ENCODE measurements at places on chromosomes 11 and 22. TPM values are rescaled to one million over a fixed set of nuclear protein-coding genes. Genes with fewer than 3 reads are reported as not detected.
A peak's percentile ranks its signal among the peaks of the same experiment; 100 is the strongest.

CCDC86 gene
- total RNA-seq, result 75.1 TPM

OR52H1 gene
- not detected for total RNA-seq

DNA sequence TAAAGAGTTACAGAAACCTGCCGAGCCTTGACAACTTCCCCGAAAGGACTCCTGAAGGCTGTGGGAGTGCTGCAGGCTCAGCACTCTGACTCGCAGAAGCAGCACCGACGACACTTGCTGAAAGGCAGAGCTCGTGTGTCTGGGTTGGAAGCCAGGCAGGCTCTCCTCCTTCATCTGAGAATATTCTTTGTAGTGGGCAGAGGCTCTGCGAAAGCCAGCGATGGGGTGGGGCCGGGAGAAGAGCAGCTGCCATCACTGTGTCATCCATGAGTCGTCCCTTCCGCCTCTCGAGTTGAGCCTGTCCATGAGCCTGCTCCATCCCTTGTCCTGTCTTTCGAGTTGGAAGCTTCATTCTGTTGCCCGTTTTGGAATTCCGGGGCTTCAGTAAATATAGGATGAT, 11.9 kb downstream of the GLB1L2 start:
- no peaks in the 10 kb centered on the region for H3K4me1 ChIP-seq
- no peak for DNase-seq
- no peaks in the 10 kb centered on the region for H3K36me3 ChIP-seq
- no peak overlapping the region for H3K27ac ChIP-seq

SLCO2B1 gene
- total RNA-seq, result not detected

OR6A2 gene
- 0.25 TPM for total RNA-seq

DNA sequence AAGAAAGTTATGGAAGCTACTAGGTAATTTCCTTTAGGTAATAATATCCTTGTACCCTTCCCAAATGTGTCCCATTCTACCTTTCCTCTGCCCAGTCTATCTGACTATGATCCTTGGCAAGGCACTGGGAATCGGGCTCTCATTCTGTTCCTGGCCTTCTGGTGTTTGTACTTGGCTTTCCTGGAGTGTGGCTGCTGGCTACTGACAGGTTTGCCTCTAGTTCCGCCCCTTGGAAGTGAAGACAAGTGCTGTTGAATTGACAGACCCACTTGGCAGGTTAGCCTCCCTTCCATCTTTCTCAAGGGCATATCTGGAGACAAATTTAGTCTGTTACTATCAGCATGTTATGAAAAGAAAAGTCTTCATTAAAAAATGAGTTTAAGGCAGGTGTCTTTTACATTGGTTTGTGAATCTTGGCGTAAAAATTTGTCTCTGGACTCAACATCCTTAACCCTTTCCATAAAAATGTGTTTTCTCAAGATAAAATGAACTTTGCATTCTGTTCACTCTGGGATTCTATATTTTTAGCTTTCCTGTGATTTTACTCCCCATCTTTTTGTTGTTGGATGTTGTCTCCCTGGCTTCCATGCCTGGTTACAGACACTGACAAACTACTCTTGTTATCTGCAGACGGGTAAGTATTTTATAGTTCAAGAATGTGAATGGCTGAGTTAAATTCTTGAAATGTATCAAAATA, 287.4 kb upstream of the PDGFD start:
- H3K4me1 ChIP-seq, result no peaks in the 10 kb centered on the region
- H3K36me3 ChIP-seq, result no peaks in the 10 kb centered on the region
- no peak overlapping the region for H3K4me3 ChIP-seq

OR8B2 gene
- not detected for total RNA-seq

- DNase-seq, result no peak
- peaks cover under 1% of the 10 kb centered on the region for H3K36me3 ChIP-seq
- no peak overlapping the region for H3K27ac ChIP-seq
- no peak overlapping the region for H3K4me3 ChIP-seq
These were observed 35.2 kb downstream of the TRMU start for GRCh38 chr22:46370584-46371291.

- H3K27me3 ChIP-seq, result no peaks in the 10 kb centered on the region
- no peak overlapping the region for H3K27ac ChIP-seq
- peaks cover 29% of the 10 kb centered on the region for H3K36me3 ChIP-seq
- DNase-seq, result no peak
- no peak overlapping the region for H3K4me3 ChIP-seq
These were observed 2.8 kb downstream of the ZNHIT2 start for GRCh38 chr11:65114538-65115171.

DNA sequence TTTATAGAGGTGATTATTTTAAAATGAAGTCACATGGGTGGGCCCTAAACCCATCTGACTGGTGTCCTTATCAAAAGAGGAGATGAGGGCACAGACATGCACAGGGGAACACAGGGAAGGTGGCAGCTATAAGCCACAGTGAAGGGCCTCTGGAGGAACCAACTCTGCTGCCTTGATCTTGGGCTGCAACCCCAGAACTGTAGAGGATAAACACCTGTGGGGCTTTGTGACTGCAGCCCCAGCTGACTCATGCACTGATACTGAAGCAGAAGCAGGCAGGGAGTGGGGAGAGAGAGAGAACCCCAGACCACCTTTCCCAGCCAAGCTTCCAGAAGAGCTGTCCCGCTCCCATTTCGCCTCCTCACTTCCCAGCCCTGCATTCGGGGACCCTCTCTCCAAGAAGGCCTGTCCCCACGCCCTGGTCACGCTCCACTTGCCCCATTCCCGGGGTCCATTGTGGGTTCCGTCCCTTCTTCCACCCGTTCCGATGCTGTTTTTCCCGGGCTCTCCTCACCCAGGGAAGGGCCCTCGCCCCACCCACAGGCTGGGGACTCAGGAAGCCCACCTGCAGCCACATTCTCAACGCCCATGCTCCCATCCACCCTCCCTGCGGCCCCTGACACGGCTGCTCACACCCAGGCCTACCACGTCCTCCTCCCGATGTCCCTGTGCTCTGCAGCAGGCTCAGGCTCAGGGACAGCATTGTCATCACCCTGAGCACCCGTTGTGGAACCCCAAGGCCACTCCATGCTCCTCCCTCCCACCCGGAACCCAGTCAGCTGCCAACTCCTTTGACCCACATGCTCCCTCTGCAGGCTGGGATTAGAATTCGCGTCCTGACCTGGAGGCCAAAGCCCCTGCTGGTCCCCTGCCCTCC, 90.8 kb upstream of the SHANK2 start:
- DNase-seq, result peak; percentile 41
- no peaks in the 10 kb centered on the region for H3K4me1 ChIP-seq
- H3K27ac ChIP-seq, result no peak overlapping the region
- no peak overlapping the region for H3K4me3 ChIP-seq
- H3K27me3 ChIP-seq, result peaks cover 9% of the 10 kb centered on the region

DNA sequence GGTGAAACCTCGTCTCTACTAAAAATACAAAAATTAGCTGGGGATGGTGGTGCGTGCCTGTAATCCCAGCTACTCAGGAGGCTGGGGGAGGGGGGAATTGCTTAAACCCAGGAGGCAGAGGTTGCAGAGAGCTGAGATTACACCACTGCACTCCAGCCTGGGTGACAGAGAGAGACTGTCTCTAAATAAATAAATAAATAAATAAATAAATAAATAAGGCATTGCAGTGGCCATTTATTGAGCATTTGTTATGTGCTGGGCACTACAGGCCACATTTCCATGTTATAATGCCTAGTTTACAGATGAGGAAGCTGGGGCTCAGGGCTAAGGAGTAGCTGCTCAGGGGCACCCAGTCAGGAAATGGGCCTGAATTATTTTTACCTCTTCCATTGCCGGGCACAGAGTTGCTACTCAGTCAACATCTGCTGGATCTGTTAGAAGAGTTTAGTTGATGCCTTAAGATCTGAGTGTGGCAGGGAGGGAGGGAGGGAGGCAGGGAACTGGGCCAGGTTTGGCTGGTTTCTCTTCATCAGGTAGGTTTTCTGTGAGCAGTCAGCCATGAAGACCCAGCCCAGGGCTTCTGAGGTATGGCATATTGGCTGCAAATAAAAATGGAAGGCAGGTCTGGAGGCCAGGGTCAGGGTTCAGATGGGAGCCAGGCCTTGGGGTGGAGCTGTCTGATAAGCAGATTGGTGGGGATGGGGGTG, 5.6 kb downstream of the PVALB start:
- no peak for DNase-seq
- H3K4me3 ChIP-seq, result no peak overlapping the region
- no peaks in the 10 kb centered on the region for H3K36me3 ChIP-seq

GRCh38 chr11:27651711-27652110, 48.5 kb downstream of the BDNF start:
- no peaks in the 10 kb centered on the region for H3K27me3 ChIP-seq
- H3K27ac ChIP-seq, result no peak overlapping the region
- no peak overlapping the region for H3K4me3 ChIP-seq
- H3K36me3 ChIP-seq, result no peaks in the 10 kb centered on the region
- no peaks in the 10 kb centered on the region for H3K4me1 ChIP-seq
- no peak for DNase-seq

DEFB131B gene
- not detected for total RNA-seq

DNA sequence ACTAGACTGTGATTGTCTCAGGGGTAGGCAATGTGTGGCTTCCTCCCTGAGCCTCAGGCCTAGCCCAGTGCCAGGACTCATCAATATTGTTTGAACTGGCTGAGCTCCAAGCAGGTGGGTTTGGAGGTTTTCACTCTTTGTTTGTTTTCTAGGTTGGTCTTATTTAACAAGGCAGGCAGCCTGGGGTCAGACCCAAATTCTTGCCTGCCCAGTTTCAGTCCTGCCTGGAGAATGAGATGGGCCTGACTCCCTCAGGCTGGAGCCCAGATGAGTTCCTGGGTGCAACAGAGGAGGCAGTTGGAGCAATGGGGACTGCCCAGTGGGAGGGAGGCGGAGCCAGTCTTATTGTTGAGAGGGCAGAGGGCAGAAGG, 28.3 kb upstream of the TP53I11 start:
- no peak overlapping the region for H3K27ac ChIP-seq
- H3K4me1 ChIP-seq, result peaks cover 10% of the 10 kb centered on the region
- H3K4me3 ChIP-seq, result no peak overlapping the region
- no peaks in the 10 kb centered on the region for H3K36me3 ChIP-seq

THYN1 gene
- 89.5 TPM for total RNA-seq

GRCh38 chr22:30490399-30490798, 15.1 kb downstream of the SEC14L4 start:
- no peak for DNase-seq
- no peak overlapping the region for H3K27ac ChIP-seq
- no peaks in the 10 kb centered on the region for H3K36me3 ChIP-seq
- no peaks in the 10 kb centered on the region for H3K4me1 ChIP-seq
- H3K27me3 ChIP-seq, result peaks cover 4% of the 10 kb centered on the region

DNA sequence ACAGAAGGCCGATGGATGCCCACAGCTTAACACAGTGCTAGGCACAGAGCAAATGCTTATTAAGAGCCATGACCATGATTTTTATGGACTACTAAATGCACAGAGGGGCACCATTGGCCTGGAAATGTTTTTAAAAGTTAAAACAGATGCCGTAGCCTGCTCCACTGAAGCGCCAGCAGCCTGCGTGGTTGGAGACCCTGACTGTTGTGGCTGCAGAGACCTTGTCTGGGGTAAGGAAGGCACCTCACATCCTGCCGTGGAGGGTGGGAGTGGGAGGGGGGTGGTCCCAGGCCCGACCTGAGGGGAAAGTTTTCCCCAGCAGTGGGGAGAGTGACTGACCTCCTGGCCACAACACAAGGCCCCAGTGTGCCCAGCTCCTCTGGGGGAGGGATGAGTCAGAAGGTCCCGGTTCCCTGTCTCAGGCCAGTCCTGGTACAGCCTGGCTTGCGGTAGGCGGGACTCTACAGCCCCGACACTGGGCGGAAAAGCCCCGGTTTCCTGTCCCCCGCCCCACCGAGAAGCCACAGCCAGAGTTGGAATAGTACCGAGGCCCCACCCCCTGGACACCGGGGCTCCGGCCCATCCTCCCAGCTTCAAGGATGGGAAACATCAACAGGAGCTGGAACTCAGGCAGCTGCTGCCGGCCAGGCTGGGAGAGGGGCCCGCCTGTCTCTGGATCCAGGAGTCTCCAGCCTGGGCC, 7.0 kb downstream of the CHST1 start:
- H3K4me3 ChIP-seq, result no peak overlapping the region
- H3K36me3 ChIP-seq, result no peaks in the 10 kb centered on the region
- H3K4me1 ChIP-seq, result peaks cover 8% of the 10 kb centered on the region
- H3K27me3 ChIP-seq, result peaks cover 32% of the 10 kb centered on the region

- no peak overlapping the region for H3K4me3 ChIP-seq
- H3K36me3 ChIP-seq, result no peaks in the 10 kb centered on the region
- peaks cover 29% of the 10 kb centered on the region for H3K4me1 ChIP-seq
These were observed 45.3 kb downstream of the RTL6 start for GRCh38 chr22:44452531-44453420.

DNA sequence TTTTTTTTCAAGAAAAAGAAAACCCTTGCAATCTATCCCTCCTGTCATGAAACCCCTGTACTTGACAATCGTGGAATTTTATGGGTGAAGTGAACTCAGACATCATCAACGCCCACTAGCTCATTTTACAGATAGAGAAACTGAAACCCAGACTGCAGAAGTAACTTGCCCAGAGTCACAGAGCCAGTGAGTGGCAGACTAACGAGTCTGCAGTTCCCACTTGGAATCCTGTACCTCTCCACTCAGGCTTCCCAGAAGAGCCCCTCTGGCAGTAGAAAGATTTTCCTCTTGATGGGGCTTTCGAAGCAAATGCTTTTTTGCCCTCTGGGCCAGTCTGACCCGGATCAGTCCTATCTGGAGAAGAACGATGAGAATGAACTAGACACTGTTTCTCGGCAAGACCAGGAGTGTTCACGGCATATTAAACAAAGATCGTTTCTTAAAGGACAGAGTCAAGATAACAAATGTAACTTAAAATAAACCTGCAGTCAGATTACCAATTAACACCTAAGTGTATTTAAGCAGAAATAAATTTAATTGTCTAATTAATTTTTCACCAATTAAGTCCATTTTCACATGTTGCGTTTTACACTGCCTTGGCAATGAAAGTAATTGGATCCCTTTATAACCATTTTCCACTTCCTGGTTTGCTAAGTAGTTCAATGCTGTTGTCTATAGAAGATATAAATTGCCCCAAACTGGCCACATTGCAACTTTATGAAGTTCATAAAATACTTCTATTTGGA, 61.3 kb upstream of the CREB3L1 start:
- no peaks in the 10 kb centered on the region for H3K4me1 ChIP-seq
- peaks cover 7% of the 10 kb centered on the region for H3K27me3 ChIP-seq

- H3K27ac ChIP-seq, result no peak overlapping the region
- H3K27me3 ChIP-seq, result peaks cover 17% of the 10 kb centered on the region
- no peaks in the 10 kb centered on the region for H3K36me3 ChIP-seq
- no peaks in the 10 kb centered on the region for H3K4me1 ChIP-seq
- DNase-seq, result no peak
These were observed 350.0 kb upstream of the NCAM1 start for GRCh38 chr11:112610996-112611750.

GRCh38 chr11:32059686-32060462, 31.0 kb upstream of the RCN1 start:
- no peak overlapping the region for H3K27ac ChIP-seq
- peaks cover 29% of the 10 kb centered on the region for H3K27me3 ChIP-seq
- no peak overlapping the region for H3K4me3 ChIP-seq

GRCh38 chr11:116773203-116774097, 663 bp upstream of the BUD13 start:
- H3K4me3 ChIP-seq, result peak overlapping the region; percentile 95
- peak overlapping the region; percentile 98 for H3K27ac ChIP-seq
- peaks cover 64% of the 10 kb centered on the region for H3K4me1 ChIP-seq
- DNase-seq, result no peak
- no peaks in the 10 kb centered on the region for H3K27me3 ChIP-seq

SPTBN2 gene
- total RNA-seq, result 1.3 TPM

- no peak overlapping the region for H3K4me3 ChIP-seq
- DNase-seq, result no peak
- peaks cover 6% of the 10 kb centered on the region for H3K27me3 ChIP-seq
These were observed 299.6 kb downstream of the KIRREL3 start for GRCh38 chr11:126700768-126701519.
